HFF-Myc (cell line): ENCODE measurements at places on chromosomes 1 and 21.

- DNase-seq: no peak
Measured at GRCh38 chr1:20381045-20381641, 90.5 kb downstream of the VWA5B1 start.

GRCh38 chr1:244089561-244089960 is 38.5 kb downstream of the ZBTB18 start:
- no peak for DNase-seq

DNA sequence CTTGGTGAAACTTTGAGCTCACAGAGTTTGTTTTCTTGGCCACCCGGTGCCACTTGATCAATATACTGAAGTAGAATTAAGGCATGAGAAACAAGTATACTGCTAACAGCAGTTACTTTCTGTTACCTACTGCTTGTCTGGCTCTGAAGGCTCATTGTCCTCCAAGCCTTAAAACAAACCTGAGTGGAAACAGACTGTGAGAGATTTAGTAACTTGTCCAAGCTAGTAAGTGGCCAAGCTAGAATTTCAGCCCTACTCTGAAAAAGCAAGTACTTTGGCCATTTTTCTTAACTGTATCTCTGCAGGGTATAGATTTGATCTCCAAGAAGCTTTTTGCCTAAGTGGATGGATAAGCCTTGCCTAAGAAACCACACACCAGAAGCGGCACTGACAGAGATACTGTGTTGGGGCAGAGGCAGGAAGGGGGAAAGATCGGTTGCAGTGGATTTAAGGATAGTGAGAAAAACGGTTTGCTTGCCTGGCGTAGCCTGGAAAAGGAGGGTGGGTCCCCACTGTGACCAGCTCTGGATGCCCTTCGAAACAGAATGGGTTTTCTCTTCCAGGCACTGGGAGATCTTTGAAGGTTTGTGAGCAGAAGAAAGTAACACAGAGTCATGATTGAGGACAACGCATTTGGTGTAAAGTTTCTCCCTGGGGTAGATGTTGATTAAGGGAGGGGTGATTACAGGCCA is 2.1 kb upstream of the MACO1 start:
- no peak for DNase-seq

DNA sequence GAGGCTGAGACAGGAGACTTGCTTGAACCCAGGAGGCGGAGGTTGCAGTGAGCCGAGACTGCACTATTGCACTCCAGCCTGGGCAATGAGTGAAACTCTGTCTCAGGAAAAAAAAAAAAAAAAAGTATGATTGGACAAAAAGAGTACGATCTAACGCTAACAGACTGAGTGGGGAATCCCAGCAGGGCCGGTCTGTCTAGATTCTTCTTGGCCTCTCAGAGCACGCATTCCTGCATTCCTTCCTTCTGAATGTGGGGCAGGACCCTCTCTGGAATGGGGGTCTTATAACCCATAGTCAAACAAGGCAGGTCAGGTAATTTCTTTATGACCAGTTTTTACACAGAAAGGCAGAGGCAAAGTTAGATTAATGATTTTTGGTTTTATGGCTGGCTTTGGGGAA is 92.0 kb upstream of the PPM1J start:
- DNase-seq: no peak

GRCh38 chr1:207344221-207344620 is 22.7 kb downstream of the CD55 start:
- DNase-seq: no peak

DNA sequence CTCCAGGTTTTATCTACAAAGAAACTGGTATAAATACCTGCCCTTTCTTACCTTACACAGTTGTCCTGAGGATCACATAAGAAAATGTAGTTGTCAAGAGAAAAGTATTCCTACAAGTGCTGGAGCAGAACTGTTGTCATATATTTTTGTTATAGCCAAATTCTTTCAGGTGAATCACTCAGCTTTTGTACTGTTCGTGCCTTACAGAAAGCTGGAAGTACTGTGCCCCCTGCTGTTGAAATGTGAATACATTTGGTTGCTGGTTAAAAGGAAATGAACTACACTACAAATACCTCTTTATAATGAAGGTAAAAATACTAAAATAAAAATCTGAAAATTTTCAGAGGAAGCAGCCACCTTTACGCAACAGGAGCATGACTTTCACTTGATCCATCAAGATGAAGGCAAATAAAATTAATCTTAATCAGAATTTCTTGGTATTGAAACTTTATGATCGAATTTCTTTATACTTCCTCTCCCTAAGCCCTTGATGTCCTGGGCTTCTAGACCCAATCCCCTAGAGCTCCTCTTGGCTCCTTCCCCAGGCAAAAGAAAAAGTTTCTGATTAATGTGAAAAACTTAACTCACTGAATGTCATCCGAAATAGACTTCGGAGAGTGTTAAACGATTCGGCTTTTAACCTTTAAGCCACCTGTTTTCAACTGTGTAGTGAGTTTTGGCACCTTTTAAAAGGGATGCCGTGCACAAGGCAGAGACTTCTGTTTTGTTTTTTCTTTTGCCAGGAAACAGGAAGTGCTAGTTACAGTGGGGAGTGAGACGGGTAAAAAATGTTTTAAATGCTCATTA is 12.5 kb downstream of the CHML start:
- DNase-seq: no peak

DNA sequence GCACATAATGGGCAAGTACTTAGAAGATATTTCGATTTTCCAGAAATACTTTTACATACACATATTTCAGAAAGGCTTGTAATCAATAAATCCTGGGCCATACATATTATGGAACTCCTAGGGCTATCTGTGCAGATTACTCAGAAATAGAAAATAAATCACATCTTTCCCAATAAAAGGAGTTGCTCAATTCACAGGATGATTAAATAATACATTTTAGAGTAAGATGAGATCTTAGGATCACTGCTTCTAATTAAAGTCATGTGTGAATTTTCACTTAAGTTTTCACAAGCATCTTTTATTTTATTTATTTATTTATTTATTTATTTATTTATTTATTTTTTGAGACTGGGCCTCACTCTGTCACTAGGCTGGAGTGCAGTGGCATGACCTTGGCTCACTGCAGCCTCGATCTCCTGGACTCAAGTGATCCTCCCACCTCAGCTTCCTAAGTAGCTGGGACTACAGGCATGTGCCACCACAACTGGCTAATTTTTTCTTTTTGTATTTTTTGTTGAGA is 144.2 kb downstream of the HIVEP3 start:
- no peak for DNase-seq

DNA sequence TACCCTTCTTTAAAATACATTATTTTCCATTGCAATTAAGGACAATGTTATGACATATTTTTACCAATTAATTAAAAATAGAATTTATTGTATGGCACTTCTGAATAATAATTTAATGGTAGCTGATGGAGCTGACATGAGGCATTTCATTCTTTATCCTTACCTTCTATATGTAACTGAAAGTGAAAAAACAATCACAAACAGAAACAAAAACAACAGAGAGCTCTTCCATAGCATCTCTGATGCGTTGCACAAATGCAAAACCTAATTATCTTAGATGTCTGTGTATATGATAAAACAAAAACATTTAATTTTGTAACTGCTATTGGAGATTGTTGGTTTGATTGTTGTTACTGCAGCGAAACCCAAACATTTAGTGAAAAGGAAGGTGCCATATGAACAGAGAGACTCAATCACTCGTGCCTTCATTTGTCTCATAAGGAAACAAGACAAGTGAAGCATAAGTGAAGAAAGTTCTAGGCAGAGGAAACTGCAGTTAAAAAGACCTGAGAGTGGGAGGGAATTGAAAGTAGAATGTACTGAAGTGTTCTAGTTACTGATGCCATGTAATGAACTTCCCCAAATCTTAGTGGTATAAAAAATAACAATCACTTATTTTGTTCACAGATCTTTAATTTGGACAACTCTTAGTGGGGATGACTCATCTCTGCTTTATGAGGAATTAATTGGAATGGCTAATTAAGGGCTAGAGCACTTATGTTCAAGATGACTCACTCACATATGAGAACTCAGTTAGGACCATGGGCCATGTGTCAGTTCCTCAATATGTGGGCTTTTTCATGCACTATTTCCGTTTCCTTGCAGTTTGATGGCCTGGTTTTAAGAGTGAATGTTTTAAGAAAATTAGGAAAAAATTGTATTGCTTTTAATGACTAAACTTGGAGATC is 245.0 kb upstream of the OLFM3 start:
- DNase-seq: no peak

GRCh38 chr1:215482079-215482478 is 85.0 kb upstream of the KCTD3 start:
- no peak for DNase-seq

- no peak for DNase-seq
Measured at GRCh38 chr1:21661886-21662285, 7.3 kb downstream of the RAP1GAP start.

GRCh38 chr1:220315070-220315839 is 43.0 kb upstream of the RAB3GAP2 start:
- DNase-seq: no peak

GRCh38 chr1:116147114-116147510 is 35.9 kb downstream of the MAB21L3 start:
- no peak for DNase-seq

DNA sequence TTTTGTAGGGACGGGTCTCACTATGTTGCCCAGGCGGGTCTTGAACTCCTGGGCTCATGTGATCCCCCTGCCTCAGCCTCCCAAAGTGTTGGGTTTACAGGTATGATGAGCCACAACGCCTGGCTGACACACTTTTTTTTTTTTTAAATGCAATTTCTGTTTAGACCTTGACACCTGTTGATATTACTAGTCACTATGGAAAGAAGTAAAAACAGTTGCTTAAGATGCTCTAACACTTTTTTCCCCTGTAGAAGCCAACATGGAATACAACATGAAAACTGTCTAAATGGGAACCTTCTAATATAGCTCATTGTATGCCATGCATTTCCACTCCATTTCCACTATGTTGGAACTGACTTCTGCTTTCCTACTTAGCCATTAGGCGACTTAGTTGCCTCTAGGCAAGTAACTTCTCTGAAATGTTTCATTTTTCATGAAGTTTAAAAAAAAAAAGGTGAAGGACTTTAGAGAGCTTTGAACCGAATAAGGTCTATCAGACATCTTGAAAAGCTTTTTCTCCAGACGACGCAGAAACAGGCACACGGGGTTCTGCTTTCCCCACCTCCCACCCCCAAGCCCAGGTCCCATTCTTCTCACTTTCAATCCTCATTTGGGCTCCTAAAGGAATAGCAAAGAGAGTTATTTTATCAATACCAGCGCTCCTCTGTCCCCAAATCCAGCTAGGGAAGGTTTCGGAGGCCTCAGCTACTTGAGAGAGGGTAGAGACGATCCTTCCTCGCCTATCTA is 648 bp upstream of the DR1 start:
- no peak for DNase-seq

GRCh38 chr1:158972841-158973240 is 36.9 kb upstream of the IFI16 start:
- DNase-seq: no peak

GRCh38 chr1:240219104-240219503 is 127.4 kb downstream of the FMN2 start:
- DNase-seq: no peak

GRCh38 chr1:38489844-38490270 is 369.7 kb downstream of the RRAGC start:
- peak; percentile 9 for DNase-seq

DNA sequence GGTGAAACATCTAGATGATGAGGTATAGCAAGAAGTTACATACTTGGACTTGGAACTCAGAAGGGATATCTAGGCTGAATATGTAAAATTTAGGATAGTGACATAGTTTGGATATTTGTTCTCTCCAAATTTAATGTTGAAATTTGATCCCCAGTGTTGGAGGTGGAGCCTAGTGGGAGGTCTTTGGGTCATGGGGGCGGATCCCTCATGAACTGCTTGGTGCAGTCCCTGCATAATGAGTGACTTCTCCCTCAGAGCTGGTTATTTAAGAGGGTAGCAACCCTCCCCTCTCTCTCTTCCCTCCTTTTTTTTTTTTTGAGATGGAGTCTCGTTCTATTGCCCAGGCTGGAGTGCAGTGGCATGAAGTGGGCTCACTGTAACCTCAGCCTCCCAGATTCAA is 15.5 kb downstream of the ST3GAL3 start:
- no peak for DNase-seq

GRCh38 chr1:159869607-159870006 is 7.2 kb upstream of the VSIG8 start:
- no peak for DNase-seq

- DNase-seq: no peak
Measured at GRCh38 chr1:153763365-153764225, 11.6 kb upstream of the SLC27A3 start.

DNA sequence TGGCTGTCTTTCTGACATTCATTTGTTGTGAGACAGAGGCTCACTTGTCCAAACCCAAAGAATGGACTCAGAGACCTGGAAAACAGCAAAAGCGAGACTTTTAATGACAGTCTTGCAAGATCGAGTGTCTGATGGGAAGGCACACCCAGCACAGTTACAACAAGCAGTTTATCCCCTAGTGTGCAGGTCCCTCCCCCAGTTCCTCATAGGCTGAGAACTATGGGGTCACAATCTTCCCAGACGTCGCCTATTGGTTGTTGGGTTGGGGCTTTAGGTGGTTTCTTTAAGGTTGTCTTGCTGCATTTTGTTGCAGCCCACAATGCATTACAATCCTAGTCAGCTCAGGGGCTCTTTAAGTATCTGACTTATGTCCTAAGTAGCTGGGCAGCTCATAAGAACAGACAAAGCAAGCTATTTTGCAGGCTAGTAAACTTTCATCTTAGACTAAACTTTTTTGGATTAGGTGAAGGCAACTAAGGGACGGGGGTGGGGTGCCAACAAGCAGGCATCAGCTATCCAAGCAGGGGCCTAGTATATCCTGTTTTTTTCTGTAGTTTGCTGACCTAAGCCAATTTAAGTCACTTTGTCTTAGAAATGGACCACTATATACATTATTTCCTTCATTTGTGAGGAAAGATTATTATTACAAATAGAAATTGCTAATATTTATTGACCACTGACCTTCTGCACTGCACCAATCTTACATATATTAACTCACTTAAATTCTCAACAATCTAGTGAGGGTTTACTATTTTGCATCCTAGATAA is 151.8 kb downstream of the SETD4 start:
- no peak for DNase-seq

DNA sequence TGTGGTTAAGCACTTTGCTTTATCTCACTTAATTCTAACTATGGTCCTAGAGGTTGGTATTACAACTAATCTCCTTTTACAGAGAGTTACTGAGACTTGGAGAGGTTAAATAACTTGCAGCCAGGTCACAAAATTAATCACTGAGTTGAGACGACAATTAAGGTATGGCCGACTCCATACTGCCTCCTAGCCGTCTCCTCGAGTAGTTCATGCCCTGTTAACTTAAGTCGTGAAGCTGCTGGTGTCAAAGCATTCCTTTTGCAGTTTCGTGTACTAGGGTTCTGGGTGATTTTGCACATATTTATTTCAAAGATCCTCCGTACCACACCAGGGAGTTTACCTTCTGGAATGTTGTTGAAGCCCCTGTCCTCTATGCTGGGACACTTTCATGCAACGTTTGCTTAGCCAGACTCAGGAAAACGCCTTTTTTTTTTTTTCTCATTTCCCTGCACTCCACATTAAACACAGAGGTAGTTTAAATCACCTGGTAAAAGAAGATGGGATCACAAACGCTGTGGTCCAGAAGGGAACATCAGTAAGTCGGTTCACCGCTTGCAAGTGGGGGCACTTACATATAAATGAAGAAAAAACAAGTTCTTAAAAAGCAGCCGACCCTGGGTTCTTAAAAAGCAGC is 570 bp upstream of the NEK7 start:
- no peak for DNase-seq

GRCh38 chr1:186139701-186140100 is 235.4 kb downstream of the TPR start:
- DNase-seq: no peak

GRCh38 chr1:231584921-231585320 is 41.7 kb upstream of the DISC1 start:
- DNase-seq: no peak

- no peak for DNase-seq
Measured at GRCh38 chr1:12147201-12147701, 19.5 kb upstream of the TNFRSF1B start.

- DNase-seq: no peak
Measured at GRCh38 chr1:42765269-42765668, 1.6 kb downstream of the P3H1 start.
